Activated CD4-positive, alpha-beta T cell treated with anti-CD3 and anti-CD28 coated beads, Interleukin-2, Interleukin-6, amounts not matched to agents 100 ng/mL and 50 ng/mL, durations not matched to agents 16 hours and 8 hours (primary cell): ENCODE measurements at places on chromosomes 6 and 20.
A peak's percentile ranks its signal among the peaks of the same experiment; 100 is the strongest.

- DNase-seq, result no peak
Observed at GRCh38 chr6:46760925-46761324, 14.2 kb downstream of the ANKRD66 start.

- DNase-seq, result no peak
Observed at GRCh38 chr6:137403855-137404254, 90.3 kb downstream of the OLIG3 start.

- no peak for DNase-seq
Observed at GRCh38 chr6:89032599-89032998, 48.0 kb upstream of the PNRC1 start.

DNA sequence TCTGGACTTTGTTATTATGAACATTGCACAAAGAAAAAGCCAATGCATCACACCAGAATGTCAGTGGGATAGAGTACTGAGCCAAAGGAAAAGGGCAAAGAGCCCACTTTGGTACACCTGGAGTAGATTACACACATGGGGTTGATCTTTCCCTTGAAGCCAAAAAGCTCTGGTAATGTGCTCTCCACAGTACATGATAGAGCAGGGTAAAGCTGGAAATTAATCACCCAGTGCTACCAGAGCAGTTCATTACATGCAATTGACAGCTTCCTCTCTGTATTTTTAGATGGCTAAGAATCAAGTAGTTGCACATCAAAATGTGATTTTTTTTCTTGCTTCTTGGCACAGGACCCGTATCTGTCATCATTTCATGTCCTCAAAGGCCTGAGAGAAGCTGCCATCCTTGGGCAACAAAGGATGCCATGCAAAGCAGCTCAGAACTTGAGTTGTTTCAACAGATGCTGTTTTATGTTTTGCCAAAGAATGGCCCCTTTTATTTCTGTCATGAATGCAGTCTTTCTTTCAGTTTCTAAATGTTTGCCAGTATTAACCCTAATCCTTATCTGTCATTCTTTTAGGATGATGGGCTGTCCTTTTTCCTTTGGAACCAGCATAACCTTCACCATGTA is 88.1 kb downstream of the HDGFL1 start:
- no peak for DNase-seq

DNA sequence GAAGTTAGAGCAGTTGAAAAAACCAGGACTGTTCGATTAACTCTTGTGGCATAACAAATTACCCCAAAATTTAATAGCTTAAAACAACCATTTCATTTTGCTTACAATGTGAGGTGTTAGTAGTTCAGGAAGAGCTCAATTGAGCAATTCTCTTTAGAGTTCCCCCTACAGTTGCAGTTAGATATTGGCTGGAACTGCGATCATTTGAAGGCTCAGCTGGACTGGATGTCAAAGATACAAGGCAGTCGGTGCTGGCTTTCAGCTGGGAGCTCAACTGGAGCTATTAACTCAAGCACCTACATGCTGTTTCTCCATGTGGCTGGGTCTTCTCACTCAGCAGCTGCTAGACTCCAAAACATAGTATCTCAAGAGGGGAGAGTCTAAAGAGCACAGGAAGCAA is 96.0 kb upstream of the LOC128125822 start:
- no peak for DNase-seq

DNA sequence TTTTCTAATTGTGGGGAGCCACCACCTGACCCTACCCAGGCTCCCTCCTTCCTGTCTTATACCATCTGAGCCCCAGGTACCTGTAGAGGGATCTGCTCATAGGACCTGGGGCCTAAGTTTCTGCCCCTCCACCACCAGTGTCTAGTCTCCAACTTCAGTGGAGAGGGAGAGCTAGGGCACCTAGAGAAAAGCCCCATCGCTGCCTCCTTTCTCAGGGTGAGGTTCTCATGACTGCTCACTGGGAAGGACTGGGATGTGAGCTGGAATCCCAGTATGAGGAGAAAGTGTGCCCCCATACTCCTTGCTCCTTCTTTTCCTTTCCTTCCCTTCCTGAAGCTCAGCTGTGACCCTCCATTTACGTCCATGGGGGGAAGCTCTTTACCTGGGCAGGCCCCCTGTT is 231.6 kb downstream of the LRFN2 start:
- DNase-seq, result no peak

- no peak for DNase-seq
Observed at GRCh38 chr20:36320898-36321695, 15.0 kb downstream of the DLGAP4 start.

- no peak for DNase-seq
Observed at GRCh38 chr20:32606790-32607189, 21.7 kb upstream of the NOL4L start.

DNA sequence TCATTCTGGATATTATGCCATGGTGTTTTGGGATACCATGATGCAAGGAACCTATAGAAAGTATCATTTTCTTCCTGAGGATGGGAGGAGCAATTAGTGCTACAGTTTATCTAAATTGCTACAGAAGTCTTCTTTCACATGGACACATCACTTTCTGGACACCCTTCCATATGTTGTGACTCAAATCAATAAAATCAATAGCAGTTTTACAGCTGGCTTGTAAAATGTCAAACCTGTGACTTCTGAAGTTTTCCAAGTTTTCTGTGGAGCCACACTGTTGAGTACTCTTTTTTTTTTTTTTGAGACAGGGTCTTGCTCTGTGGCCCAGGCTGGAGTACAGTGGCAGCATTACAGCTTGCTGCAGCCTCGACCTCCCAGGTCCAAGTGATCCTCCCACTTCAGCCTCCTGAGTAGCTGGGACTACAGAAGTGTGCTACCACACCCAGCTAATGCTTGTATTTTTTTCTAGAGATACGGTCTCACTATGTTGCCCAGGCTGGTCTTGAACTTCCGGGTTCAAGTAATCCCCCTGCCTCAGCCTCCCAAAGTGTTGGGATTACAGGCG is 24.1 kb upstream of the CD2AP start:
- no peak for DNase-seq

DNA sequence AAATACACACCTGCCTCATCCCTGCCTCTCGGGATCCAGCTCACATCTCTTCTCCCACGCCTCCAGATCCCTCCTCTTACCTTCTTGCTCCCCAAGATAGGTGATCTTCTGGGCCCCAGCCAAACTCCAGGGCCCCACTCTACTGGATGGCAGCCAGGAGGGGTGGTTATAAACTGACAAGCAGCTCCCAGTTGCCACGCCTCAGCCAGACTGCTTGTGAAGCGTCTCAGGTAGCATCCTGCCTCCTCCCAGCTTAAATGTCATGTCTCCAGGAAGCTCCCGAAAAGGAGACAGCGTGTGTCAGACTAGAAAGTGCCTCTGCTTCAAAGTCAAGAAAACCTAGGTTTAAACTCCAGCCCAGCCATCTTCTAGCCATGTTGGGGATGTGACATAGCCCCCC is 114.1 kb downstream of the LRFN2 start:
- no peak for DNase-seq

- DNase-seq, result no peak
Observed at GRCh38 chr6:156906451-156906850, 129.3 kb downstream of the ARID1B start.

- no peak for DNase-seq
Observed at GRCh38 chr20:52847029-52847660, 125.0 kb upstream of the TSHZ2 start.

- no peak for DNase-seq
Observed at GRCh38 chr6:13354331-13355042, 26.1 kb upstream of the TBC1D7 start.

- no peak for DNase-seq
Observed at GRCh38 chr20:20253039-20253743, 114.7 kb upstream of the INSM1 start.

- peak; percentile 60 for DNase-seq
Observed at GRCh38 chr6:156395276-156395675, 381.9 kb upstream of the ARID1B start.

DNA sequence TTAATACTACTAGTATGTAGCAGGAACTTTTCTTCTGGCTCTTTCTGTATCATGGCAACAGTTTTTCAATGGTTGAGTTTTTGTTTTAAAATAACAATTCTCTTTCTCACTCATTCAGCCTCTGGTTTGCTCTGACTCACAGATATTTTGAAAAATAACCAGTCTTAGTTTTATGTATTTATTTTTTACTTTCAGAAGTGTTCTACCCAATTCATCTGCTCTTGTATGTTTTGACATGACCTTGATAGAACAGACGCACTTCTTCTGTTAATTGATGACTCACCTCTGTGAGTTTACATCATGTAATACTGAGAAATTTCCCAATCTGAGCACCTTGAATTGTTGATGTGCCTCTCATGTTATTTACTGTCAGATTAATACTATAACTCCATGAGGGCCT is 178.9 kb downstream of the SASH1 start:
- peak; percentile 53 for DNase-seq

DNA sequence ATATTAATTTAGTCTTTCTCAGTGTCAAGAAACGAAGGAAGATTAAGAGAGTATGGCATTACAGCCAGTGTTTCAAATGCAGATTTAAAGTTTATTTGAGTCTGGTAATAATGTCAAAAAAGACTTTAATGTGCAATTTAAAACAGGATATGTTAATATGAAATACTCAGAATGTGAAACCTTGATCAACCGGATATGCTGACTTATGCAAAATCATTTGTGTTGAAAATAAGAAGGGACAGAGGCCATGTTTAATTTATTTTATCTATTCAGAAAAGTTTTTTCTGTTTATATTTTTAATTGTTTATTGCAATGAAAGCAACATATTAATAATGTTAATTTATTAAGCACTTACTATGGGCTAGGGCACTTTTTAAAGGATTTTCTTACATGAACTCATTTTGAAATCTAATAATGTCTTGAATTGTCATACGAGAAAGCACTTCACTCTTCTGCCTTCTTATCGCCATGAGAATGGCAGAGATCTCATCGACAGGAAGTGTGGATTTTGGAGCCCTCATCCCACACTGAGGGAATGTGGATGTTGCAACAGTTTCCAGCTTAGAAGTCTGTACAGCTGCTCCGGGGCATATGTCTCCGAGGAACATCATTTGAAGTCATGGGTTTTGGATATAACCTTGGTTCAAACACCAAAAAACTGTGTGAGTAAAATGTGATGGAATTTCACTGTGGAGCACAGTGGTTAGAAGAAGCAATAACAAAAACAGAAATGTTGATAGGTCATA is 1410.4 kb downstream of the EPHA7 start:
- DNase-seq, result no peak

DNA sequence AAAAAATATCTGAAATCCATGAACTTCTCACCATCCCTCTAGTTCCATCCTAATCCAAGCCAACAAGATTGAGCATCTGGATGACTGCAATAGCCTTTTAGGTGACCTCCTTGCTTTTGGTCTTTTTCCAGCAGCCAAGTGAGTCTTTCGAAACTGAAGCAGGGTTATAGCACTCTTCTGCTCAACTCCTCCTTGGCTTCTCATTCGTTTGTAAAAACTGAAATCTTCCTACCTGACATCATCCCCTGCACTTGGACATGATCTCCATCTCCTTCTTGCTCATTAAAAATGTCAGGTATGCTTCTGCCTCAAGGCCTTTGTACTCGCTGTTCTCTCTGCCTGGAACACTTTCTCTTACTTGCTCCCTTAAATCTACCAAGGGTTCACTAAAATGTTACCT is 46.0 kb downstream of the STX7 start:
- DNase-seq, result no peak

- no peak for DNase-seq
Observed at GRCh38 chr6:34383161-34383631, 9.3 kb downstream of the NUDT3 start.

DNA sequence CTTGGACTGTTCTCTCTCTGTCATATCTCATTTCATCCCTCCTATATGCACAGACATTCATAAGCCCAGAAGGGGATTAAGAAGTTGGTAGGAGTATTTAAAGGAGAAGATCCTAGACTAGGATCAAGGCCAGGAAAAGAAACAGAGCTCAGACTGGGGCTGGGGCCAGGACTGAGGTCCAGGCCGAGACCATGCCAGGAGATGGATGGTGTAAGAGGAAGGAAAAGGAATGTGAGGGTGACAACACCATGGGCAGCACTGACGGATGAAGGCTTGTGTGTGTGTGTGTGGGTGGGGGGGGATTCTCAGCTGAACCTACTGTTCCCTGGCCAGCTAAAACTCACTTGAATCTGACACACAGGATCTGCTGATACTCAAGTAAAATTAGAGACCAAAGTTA is 182.1 kb downstream of the KIF6 start:
- no peak for DNase-seq

DNA sequence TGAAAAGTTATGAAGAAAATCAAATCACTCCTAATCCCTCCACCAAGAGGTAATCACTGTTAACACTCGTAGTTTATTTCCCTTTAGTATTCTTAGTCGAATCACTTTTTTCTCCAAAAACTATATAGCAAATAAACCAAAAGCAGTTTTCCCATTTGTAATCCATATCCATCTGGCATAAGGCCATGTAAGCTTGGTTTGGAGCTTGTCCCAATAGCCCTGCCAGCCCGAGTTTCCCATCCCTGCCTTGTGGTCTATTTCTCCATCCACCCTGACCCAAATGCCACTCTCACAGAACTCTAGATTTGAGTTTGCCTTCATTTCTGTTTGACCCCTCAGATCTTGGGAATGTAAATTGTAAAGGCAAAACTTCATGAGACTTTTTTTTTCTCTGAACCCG is 71.8 kb upstream of the DSP start:
- no peak for DNase-seq

DNA sequence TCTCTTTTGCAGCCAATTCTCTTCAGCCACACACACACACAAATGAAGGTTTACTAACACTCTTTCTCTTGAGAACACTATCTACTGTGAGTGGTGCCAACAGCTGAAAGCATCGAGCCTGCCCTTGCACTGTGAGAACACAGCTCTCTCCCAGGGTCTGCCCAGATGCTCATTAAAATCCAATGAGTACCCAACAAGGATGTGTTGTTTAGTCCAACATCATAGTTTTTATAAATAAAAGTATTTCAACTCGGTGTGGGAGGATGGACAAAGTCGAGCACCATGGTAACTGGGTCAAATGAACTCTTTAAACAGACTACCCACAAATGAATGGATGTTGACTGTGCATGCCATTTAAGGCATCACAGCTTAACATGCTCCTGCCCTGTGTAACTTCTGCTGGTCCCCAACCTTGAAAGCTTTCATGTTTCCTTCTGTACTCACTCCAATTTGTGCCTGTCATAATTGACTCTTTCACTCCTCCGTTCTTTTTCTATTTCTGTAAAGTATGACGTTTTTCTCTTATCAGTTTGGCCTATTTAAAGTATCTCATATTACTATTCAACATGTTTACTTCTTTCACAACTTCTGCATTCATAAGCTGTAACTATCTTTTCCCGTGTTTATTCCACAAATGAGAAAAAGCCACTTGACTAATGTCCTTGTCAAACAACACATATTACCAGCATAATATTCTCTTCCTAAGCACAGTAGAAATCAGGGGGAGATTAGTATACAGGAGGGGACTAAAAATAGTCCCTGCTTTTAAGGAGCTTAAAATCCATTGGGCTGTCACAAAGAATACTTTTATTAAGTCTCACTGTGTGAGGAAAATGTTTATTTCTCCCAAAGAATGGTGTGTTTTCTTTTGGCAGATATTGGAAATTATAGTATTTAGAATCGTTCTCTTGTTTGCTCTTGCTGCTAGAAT is 215.4 kb downstream of the RFPL4B start:
- no peak for DNase-seq

- peak; percentile 17 for DNase-seq
Observed at GRCh38 chr6:109595998-109596397, 95.0 kb downstream of the AK9 start.

GRCh38 chr20:17674722-17675518 is 7.1 kb downstream of the RRBP1 start:
- no peak for DNase-seq

- DNase-seq, result no peak
Observed at GRCh38 chr6:24492475-24492874, 2.3 kb upstream of the ALDH5A1 start.

GRCh38 chr20:34512955-34513419 is 3.2 kb upstream of the DYNLRB1 start:
- DNase-seq, result no peak
